ENCODE measurements at places on chromosomes 7 and 10. TPM values are rescaled to one million over a fixed set of nuclear protein-coding genes. Genes with fewer than 3 reads are reported as not detected.

The CFAP58 gene
- 0.05 TPM for total RNA-seq

The DRGX gene
- total RNA-seq, result not detected

The TMEM209 gene
- total RNA-seq, result 21.5 TPM

The HILPDA gene
- total RNA-seq, result 41.5 TPM

The TUBB8 gene
- total RNA-seq, result not detected

All from prostate gland (tissue), 2 donors.